H9 (cell line): ENCODE measurements at places on chromosomes 5 and 9.

DNA sequence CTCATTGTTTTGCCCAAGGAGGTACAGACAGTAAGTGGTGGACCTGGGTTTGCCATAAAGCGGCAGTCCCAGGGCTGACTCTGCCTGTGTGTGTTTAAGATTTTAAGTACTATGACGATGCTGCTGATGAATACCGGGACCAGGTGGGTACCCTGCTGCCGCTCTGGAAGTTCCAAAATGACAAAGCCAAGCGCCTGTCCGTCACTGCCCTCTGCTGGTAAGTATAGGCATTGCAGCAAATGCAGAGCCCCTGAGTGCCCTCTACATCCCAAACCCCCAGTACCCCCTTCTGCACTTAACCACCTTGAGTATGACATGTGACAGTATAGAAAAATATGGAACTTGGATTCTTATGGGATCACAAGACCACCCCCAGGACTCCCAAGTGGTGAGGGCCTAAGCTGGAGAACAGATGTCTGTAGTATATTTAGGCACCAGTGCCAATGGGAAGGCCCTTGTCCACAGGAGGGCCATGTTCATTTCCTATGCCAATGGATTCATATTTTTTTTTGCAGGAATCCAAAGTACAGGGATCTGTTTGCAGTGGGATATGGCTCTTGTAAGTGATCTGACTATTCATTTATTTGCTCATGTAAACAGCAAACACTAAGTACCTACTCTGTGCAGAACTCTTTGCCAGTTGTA lies 22.0 kb downstream of the ENHO start:
- H3K27ac ChIP-seq, result no peak overlapping the region
- H3K36me3 ChIP-seq, result no peaks in the 10 kb centered on the region
- 0 out of 2 replicates have a peak, but pooled peaks cover 2% of the 10 kb centered on the region for H3K4me1 ChIP-seq
- no peak overlapping the region for H3K4me3 ChIP-seq

DNA sequence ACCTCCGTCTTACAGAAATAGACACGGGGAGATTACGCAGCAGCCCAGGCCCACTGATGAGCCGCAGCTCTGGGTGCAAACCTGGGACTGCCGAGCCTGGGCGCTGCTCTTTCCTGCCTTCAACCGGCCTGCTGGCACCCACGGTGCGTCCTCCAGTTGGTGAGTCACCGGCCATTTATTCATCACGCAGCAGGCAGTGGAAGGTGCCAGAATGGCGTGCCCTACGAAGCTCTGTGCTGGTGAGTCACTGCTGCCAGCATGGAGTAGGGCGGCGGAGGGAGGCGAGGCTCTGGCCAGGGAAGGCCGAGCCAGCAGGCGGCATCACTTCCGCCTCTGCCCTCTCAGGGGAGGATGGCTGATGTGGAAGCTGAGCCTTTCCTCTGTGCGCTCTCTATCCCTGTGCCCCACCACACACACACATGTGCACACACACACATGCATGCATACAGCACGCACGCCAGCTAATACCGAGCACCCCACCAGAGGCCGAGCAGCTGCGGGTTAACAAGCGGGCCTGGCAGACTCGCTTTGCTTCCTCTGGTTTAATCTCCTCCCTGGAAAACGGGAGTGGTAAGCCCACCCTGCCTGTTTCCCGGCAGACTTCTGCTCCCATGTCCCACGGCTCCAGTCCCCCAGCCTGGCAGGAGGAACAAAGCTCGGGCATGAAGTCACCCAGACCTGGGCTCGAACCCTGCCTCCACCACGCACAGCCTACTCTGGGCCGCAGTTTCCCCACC lies 39.2 kb downstream of the OLFM1 start:
- no peak overlapping the region for H3K4me3 ChIP-seq
- H3K27ac ChIP-seq, result no peak overlapping the region
- peaks cover 6% of the 10 kb centered on the region for H3K36me3 ChIP-seq
- H3K27me3 ChIP-seq, result no peaks in the 10 kb centered on the region; the same call in 1 of the 2 replicates
- DNase-seq, result no peak

DNA sequence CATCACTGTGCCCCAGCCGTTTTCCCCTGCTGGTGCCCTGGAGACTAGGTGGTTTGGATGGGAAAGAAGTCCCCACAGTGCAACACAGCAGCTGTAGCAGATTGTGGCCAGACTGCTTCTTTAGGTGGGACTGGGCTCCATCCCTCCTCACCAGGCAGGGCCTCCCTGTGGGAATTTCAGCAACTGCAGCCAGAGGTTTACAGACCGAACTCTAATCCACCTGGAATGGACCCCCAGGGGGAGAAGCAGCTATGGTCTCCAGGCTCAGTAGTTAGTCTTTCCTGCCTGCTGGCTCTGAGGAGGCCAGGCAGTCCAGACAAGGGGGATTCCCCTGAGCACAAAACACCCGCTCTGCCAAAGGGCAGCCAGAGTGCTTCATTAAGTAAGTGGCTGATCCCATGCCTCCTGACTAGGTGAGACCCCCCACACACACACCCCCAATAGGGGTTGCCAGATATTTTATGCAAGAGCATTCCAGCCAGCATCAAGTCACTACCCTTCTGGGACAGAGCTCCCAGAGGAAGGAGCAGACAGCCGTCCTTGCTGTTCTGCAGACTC lies 188.9 kb downstream of the SGCD start:
- H3K4me1 ChIP-seq, result no peaks in the 10 kb centered on the region
- no peak overlapping the region for H3K4me3 ChIP-seq
- peaks cover 2% of the 10 kb centered on the region for H3K36me3 ChIP-seq
- no peaks in the 10 kb centered on the region for H3K27me3 ChIP-seq
- no peak overlapping the region for H3K27ac ChIP-seq

- no peak for DNase-seq
- no peaks in the 10 kb centered on the region for H3K27me3 ChIP-seq
- H3K4me3 ChIP-seq, result no peak overlapping the region
Observed at GRCh38 chr5:106116682-106117081, 1554.1 kb downstream of the EFNA5 start.

- no peaks in the 10 kb centered on the region for H3K27me3 ChIP-seq
- no peak overlapping the region for H3K27ac ChIP-seq
- no peak for DNase-seq
- peaks cover 3% of the 10 kb centered on the region; the same call in 1 of the 2 replicates for H3K36me3 ChIP-seq
- H3K4me3 ChIP-seq, result no peak overlapping the region
- H3K4me1 ChIP-seq, result no peaks in the 10 kb centered on the region
Observed at GRCh38 chr5:30765227-30765626, 428.3 kb upstream of the CDH6 start.

DNA sequence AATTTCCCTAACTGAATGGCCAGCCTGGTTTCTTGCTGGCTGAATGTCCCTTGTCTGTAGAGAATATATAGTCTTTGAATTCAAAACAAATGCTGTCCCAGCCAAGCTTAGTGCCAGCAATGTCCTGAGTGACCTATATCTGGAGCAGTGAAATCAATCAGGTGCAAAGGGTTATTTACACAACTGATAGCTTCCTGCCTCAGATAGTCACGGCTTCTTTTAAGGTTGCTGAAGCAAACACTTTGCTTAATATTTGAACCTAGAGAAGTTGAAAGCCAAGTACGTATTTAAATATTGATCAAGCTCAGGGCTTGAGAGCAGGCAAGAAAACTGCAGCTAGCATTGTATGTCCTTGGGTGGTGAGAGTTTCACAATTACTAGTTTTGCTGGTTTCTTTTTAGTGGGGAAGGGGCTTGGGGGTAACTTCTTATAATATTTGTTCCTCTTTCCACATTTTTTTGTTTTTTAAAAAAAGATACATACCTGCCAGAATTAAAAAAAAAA lies 2.0 kb upstream of the ARHGEF28 start:
- DNase-seq, result no peak
- H3K27ac ChIP-seq, result no peak overlapping the region
- H3K4me1 ChIP-seq, result 0 out of 2 replicates have a peak, but pooled peaks cover 2% of the 10 kb centered on the region
- H3K27me3 ChIP-seq, result peaks cover 10% of the 10 kb centered on the region; the same call in 1 of the 2 replicates
- no peaks in the 10 kb centered on the region for H3K36me3 ChIP-seq
- no peak overlapping the region for H3K4me3 ChIP-seq

GRCh38 chr9:131160416-131161112 lies 35.2 kb downstream of the NUP214 start:
- no peak overlapping the region for H3K4me3 ChIP-seq
- DNase-seq, result no peak
- no peaks in the 10 kb centered on the region for H3K4me1 ChIP-seq
- H3K36me3 ChIP-seq, result peaks cover 10% of the 10 kb centered on the region; the same call in 2 of the 3 replicates
- H3K27ac ChIP-seq, result no peak overlapping the region
- no peaks in the 10 kb centered on the region for H3K27me3 ChIP-seq

GRCh38 chr5:121797681-121798518 lies 53.8 kb upstream of the FTMT start:
- no peak overlapping the region for H3K4me3 ChIP-seq
- H3K27ac ChIP-seq, result no peak overlapping the region
- no peak for DNase-seq
- no peaks in the 10 kb centered on the region for H3K4me1 ChIP-seq
- no peaks in the 10 kb centered on the region for H3K36me3 ChIP-seq

DNA sequence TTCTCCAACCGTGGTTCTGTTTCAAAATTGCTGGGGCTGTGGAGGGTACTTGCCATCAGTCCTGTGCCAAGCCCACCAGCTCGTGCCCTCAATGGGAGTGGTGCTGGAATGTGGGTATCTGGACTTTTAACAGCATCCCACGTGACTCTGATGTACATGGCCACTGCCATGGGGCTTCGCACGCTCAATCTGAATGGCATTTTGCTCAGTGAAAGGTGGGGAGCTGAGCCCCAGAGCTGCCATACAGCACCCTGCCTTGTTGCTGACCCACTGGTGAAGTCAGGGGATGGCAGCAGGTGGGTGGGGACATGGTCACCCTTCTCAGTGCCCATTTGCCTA lies 16.6 kb upstream of the SYNPO start:
- H3K4me1 ChIP-seq, result no peaks in the 10 kb centered on the region
- no peaks in the 10 kb centered on the region for H3K36me3 ChIP-seq
- DNase-seq, result no peak

GRCh38 chr9:117354244-117354847 lies 60.5 kb downstream of the ASTN2 start:
- peaks cover 3% of the 10 kb centered on the region; the same call in 1 of the 2 replicates for H3K4me1 ChIP-seq
- DNase-seq, result no peak
- H3K36me3 ChIP-seq, result no peaks in the 10 kb centered on the region
- H3K27ac ChIP-seq, result no peak overlapping the region
- H3K4me3 ChIP-seq, result no peak overlapping the region
- no peaks in the 10 kb centered on the region for H3K27me3 ChIP-seq

DNA sequence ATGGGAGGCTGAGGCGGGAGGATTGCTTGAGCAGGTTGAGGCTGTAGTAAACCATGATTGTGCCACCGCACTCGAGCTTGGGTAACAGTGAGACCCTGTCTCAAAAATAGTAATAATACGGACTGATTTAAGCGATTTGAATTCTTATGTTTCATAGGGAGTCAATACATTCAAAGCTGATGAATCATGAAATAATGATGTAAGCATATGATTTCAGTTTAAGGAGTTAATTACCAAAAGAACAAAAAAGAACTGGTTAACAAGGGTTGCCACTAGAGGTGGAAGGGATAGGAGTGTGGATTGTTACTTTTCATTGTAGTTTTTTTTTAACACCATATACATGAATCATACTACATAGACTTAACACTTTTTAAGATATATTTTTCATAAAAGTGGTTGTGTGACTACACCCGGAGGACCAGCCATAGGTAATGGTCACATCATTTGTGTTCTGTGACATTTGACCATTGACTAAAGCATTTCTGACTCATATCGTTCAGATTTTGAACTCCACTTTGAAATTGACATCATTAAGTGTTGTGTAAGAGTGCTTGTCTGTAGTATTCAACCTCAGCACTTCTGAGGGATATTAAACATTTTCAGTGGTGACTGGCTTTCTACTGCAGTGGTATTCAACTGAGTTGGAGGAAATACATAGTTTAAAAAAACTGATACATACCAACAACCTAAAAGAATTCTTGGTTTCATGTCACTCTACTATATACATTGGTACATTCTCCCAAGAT lies 7.0 kb downstream of the TRMT10B start:
- H3K27ac ChIP-seq, result no peak overlapping the region
- no peak for DNase-seq
- no peaks in the 10 kb centered on the region for H3K27me3 ChIP-seq
- no peak overlapping the region for H3K4me3 ChIP-seq
- H3K36me3 ChIP-seq, result peaks cover 12% of the 10 kb centered on the region

DNA sequence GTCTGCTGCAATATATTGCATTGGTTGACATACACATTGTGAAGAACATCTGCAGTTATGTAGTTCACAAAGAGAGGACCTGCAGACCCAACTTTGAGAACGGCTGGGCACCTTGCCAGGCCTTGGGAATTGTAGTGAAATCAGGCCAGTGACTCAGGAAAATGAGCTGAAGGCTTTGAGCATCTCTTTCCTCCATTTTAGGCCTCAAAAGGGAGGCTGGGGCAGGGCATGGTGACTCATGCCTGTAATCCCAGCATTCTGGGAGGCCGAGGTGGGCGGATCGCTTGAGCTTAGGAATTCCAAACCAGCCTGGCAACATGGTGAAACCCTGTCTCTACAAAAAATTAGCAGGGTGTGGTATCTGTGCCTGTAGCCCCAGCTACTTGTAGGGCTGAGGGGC lies 1.4 kb upstream of the IPPK start:
- peaks cover 7% of the 10 kb centered on the region; the same call in 1 of the 2 replicates for H3K4me1 ChIP-seq
- no peaks in the 10 kb centered on the region for H3K27me3 ChIP-seq
- no peak for DNase-seq

DNA sequence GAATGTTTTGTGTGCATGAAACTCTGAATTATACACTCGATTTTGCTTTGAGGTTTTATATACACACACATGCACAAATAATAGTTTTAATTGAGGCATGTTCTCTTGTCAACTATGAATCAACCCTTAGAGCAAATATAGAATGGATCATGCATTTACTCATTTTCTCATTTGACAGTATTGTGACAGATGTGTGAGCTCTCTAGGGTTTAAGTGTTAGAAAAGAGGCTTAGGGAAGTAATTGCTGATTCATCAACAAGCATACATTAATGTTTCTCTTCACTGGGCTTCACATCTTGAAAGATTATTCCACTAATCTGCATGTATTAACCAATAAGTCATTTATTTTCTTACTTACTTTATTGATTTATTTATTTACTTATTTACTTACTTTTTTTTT lies 1356.8 kb upstream of the ACO1 start:
- peaks cover 4% of the 10 kb centered on the region; the same call in 1 of the 2 replicates for H3K4me1 ChIP-seq
- H3K27me3 ChIP-seq, result no peaks in the 10 kb centered on the region
- DNase-seq, result no peak
- no peak overlapping the region for H3K27ac ChIP-seq
- no peaks in the 10 kb centered on the region for H3K36me3 ChIP-seq

- H3K4me1 ChIP-seq, result no peaks in the 10 kb centered on the region
- H3K27ac ChIP-seq, result no peak overlapping the region
- peaks cover 2% of the 10 kb centered on the region; the same call in 2 of the 3 replicates for H3K36me3 ChIP-seq
- H3K27me3 ChIP-seq, result no peaks in the 10 kb centered on the region
- H3K4me3 ChIP-seq, result no peak overlapping the region
Observed at GRCh38 chr9:88477300-88477751, 57.7 kb upstream of the NXNL2 start.

GRCh38 chr9:21402386-21403251 lies 6.3 kb upstream of the IFNA8 start:
- peak overlapping the region; percentile 73 for H3K4me3 ChIP-seq
- H3K27ac ChIP-seq, result no peak overlapping the region
- DNase-seq, result peak; percentile 77
- H3K4me1 ChIP-seq, result no peaks in the 10 kb centered on the region
- no peaks in the 10 kb centered on the region for H3K36me3 ChIP-seq

- DNase-seq, result peak; percentile 53
- peaks cover 3% of the 10 kb centered on the region; the same call in 2 of the 3 replicates for H3K36me3 ChIP-seq
- peaks cover 3% of the 10 kb centered on the region; the same call in 1 of the 2 replicates for H3K4me1 ChIP-seq
- no peaks in the 10 kb centered on the region for H3K27me3 ChIP-seq
- peak overlapping the region; percentile 71 for H3K27ac ChIP-seq
Observed at GRCh38 chr5:39072925-39073766, 1.1 kb downstream of the RICTOR start.
